Activated CD8-positive, alpha-beta memory T cell treated with anti-CD3 and anti-CD28 coated beads for 1 hour (primary cell): ENCODE measurements at places on chromosomes 5 and 9.
A peak's percentile ranks its signal among the peaks of the same experiment; 100 is the strongest.

DNA sequence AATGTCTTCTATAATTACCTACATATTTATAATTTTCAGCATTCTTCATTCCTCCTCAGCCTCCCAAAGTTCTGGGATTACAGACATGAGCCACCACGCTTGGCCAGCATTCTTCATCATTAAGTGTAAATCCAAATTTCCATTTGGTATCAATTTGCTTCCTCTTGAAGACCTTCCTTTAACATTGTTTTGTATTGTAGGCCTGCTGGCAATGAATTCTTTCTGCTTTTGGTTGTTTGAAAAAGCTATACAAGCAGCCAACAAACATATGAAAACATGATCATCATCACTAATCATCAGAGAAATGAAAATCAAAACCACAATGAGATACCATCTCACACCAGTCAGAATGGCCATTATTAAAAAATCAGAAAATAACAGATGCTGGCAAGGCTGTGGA lies 56.4 kb downstream of the GCNT4 start:
- DNase-seq = no peak

GRCh38 chr5:140262221-140262620 lies 40.7 kb downstream of the PFDN1 start:
- DNase-seq = no peak

DNA sequence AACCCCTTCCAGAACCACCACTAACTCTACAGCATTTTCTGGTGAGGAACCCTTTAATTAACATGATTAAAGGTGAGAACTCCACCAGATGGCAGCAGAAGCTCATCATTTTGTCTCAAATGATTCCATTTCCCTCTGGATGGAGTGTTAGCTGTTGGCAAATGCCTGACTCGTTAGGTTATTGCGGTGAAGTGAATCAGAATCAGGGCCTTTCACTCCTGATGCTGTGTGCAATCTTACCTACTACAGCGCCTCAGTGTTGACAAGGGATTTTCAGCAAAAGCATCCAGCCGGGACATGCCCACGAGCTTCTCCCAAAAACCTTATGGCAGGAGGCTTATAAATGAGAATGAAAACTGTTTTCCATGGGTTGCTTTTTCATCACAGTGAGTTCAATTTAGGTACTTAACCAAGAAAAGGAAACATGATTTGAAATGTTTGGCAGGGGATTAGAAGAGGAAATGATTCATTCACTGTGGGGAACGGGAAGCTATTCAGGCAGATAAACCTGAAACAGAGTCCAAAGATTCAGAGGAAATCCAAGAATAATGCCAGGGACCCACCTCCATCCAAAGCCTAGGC lies 48.0 kb upstream of the CAST start:
- peak; percentile 3 for DNase-seq

DNA sequence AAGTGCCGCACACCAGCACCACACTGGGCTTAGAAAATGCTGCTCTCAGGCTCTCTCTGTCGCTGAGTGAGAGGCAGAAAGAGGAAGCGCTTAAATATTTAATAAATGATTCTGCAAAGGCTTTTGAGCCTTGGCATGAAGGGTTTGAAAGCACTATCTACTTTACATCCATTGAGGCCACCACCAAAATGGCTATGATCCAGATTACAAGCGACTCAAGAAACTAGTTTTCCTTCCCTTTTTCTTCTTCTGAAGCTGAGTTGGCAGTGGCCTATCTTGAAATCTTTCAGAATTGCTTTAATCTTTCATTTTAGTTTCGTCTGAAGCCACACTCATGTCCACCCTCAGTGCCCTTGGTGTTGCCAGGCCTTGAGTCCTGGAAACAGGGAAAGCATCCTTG lies 59.5 kb downstream of the EBF1 start:
- DNase-seq = no peak

- DNase-seq = no peak
These were observed 170.0 kb downstream of the AUH start for GRCh38 chr9:91191411-91192380.

- no peak for DNase-seq
These were observed 6.1 kb downstream of the TCF7 start for GRCh38 chr5:134120386-134121138.

GRCh38 chr5:59767681-59768151 lies 125.8 kb downstream of the PDE4D start:
- DNase-seq = no peak

- DNase-seq = no peak
These were observed 119.6 kb downstream of the DROSHA start for GRCh38 chr5:31412324-31412723.

GRCh38 chr9:112059966-112060320 lies 115.2 kb downstream of the SUSD1 start:
- DNase-seq = no peak

- no peak for DNase-seq
These were observed 26.4 kb upstream of the RNF130 start for GRCh38 chr5:180097926-180098325.

DNA sequence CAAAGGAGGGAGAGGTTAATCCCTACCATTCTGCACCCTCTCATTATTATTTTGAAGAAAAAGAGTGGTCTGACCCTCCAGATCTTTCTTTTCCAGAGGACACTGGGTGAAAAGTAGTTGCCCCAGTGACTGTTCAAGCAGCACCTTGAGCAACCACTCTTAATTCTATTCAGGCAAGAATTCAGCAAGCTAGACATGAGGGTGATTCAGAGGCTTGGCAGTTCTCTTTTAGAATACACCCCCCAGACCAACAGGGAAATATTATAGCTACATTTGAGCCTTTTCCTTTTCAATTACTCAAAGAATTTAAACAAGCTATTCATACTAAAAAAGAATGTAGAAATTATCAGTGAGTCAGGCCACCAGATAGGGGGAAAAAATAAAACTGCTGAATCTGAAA lies 178.3 kb downstream of the MRPS30 start:
- no peak for DNase-seq
